Hypothalamus (tissue), 51 donors: ENCODE measurements at places on chromosomes 5 and 9.

DNA sequence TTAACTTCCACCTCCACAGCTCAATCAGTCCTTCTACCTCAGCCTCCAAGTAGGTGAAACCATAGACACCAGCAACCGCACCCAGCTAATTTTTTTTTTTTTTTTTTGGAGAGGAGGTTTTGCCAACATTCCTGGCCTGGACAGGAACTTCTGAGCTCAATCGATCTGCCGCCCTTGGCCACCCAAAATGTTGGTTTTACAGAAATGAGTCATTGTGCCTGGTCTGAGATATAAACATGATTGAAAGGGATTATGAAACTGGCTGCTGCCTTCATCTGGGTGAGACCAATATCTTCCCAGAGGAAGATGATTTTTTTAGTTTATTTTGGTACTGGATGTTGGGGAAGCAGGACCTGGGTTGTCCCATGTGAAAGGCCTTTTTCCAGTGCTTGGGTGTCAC, 9.2 kb downstream of the TAF11L12 start:
- no peak for DNase-seq

GRCh38 chr5:134543820-134544614, 18.5 kb downstream of the JADE2 start:
- no peak for DNase-seq

GRCh38 chr9:129889941-129890717, 54.9 kb downstream of the USP20 start:
- DNase-seq = no peak

DNA sequence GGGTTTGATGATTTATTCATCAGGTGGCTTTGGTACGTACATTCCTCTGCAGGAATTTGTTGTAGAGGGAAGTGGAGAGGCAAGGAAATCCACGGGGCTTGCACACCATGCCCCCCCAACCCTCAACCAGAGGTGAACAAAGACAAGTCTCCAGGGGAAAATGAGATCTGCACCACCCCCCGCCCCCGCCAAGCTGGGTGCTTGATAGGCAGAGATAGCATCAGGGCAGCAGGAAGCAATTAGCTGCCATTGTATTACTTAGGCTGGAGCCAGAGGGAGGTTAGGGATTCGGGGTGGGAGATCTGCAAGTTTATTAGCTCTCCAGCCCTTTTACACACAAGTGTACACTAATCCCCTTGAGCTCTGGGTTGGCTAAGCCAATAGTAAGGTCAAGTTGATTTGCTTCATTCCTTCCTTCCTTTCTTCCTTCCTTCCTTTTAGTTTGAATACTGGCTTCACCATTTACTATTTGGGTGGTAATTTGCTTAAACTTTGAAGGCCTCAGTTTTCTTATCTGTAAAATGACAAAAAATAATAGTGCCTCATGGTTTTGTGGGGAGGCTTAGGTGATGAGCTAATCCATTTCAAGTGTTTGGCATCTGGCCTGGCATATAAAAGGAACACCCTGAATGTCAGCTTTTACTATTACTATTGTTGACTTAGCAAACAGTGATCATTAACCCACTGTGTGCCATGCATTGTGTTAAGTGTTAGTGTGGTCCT, 34.1 kb downstream of the SPRY4 start:
- DNase-seq = no peak

DNA sequence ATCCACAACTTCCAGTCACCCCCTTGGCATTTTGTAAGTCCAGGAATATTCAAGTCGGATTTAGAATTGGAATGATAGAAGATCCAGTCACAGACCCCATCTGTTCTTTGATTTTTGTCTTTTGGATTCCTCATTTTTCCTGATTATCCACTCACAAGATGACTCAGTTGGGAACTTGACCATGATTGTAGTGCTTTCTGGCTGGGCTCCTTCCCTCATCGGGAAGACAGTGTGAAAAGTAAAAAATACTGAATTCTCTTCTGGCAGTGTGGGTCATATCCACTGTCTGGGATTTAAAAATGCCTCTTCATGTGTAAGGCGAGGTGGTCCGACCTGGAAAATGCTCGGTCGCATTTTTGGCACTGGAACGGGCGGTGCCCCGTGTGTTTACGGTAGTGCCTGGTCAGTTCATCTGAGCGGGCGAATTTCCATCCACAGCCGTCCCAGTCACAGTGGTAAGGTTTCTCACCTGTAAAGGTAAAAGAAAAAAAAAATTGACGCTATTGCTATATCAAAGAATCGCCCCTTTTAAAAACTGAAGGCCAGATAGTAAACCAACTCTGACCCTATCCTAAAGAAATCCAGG, 4.0 kb downstream of the KLF4 start:
- DNase-seq = no peak

DNA sequence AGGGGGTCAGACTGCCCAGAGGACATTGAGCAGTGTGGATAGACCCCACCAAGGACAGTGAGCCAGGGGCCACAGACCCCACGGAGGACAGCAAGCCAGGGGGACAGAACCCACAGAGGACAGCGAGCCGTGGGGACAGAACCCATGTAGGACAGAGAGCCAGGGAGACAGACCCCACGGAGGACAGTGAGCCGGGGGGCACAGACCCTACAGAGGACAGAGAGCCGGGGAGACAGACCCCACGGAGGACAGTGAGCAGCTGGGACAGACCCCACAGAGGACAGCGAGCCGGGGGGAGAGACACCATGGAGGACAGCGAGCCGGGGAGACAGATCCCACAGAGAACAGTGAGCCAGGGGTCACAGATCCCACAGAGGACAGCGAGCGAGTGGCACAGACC, 3.4 kb upstream of the ZDHHC11 start:
- no peak for DNase-seq

DNA sequence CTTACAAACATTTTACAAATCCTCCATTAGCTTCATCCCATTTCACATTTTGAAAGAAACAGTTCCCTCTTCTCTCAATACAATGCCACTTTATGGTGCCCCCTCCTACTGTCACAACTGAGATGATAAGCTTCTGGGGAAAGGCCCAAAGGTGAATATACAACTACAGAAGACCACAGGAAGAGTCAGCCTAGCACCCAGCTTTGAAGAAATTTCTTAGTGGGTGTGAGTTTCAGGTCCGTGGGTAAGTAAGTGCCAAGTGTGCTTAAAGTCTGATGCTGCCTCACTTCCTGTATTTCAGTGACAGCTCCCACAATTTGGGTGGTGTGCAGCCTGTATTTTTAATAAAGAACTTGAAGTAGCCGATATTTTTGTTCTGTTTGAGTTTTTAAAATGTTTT, 68.1 kb downstream of the ARHGEF28 start:
- no peak for DNase-seq
